ENCODE measurements at places on chromosomes 3 and 15.

GRCh38 chr3:174202561-174202960 is 656.6 kb upstream of the NAALADL2 start:
- no peak for DNase-seq

- no peak for DNase-seq
Measured at GRCh38 chr3:143525408-143525807, 322.9 kb downstream of the SLC9A9 start.

DNA sequence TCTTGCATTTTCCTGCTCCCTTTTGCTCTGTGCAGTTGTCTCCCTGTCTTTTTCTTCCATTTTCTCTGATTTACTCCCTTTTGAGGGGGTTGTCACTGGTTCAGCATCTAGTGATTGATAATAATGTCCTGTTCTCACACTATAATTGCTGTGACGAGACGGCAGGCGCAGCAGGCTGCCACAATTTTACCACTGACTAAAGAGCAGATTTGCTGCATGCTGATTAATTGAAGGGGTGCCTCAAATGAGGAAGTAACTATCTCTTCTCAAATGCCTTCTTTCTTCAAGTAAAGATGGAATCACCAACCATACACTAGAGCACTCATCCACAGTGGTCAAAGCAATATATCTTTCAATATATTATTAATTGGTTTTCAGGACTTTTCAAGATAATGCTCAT is 219.3 kb downstream of the CBLB start:
- no peak for DNase-seq

DNA sequence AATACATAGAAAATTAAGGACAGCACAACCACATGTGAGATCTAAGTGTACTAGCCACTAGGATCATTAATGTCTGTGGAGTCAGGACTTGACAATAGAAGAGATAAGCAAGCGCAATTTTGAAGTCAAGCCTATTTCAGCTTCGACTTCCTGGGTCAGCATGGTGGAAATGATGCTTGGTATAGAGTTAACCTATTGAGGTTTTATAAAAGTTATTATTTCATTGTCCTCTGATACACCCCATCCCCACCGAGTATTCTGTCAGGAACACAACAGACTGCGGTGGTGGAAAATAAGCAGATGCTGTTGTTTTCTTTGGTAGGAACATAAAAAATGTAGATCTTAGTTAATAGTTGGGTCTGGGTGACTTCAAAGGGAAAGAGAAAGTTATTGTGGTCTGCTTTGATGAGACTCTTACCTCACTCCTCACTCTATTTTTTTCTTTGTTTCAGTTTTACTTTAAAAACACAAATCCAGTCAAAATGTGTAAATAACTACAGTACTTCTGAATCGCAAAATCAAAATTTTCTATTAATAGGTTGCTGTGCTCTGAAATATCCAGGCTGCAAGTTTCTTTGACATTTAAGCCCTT is 82.1 kb downstream of the IL5RA start:
- DNase-seq, result no peak

- no peak for DNase-seq
Measured at GRCh38 chr3:184512621-184513020, 49.0 kb upstream of the EPHB3 start.

DNA sequence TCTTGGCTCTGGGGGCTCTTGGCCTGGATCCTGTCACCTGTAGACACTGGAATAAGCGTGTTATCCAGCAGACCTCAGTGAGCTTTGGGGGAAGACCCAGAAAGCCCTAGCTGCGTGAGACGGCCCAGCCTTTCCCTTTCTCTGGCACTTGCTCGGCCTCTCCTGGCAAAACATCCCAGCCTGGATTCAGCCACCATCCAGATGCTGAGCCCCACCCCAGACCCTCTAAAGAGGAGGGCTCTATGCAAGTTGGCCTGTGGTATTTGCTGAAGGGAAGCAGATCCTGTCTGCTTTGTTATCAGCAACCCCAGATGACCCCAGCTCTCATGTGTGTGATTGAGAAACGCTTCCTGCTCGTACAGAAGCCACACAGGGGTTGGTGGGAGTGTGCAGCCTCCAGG is 267.2 kb downstream of the FAM43A start:
- no peak for DNase-seq

GRCh38 chr3:70245746-70246525 is 66.5 kb downstream of the MDFIC2 start:
- DNase-seq, result no peak

GRCh38 chr3:86208772-86209171 is 782.2 kb downstream of the VGLL3 start:
- DNase-seq, result no peak

- no peak for DNase-seq
Measured at GRCh38 chr3:174413062-174413912, 445.8 kb upstream of the NAALADL2 start.

DNA sequence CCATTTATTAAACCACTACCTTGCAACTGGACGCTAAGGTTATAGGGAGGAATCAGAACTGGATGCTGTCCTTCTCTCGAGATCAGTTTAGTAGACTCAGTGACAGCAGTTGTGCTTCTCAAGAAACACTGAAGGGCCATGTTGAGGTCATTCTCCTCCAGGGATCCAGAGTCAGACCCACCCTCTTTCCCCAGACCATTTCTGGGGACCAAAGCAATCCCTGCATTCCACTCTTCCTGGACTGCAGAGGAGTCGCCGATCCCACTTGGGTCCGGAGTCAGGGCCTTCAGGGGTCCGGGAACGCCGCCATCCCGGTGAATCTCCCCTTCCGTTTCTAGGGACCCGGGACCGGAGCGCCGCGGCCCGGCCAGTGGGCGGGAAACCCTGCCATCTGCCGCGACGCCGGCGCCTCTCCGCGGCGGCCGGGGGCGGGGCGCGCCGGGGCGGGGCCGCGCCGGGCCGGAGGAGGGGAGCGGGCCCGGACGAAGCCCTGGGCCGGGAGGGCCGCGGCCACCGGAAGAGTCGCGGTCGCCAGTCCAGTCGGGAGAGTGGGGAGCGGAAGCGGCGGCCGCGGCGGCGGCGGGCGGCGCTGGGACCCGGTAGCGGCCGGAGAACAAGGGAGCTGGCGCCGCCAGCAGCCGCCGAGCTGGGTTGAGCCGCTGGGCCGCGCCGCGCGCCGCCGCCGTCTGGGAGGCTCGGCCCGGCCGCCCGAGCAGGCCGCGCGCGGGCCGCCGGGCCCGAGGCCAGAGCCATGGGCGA is at the start of gene DVL3:
Gene DVL3 (plus strand): TSS at position 493 of the 759 bp plus-strand sequence. CDS start 259 bp downstream, at position 752.
- DNase-seq, result peak; percentile 58

- no peak for DNase-seq
Measured at GRCh38 chr3:48023377-48023776, 7.2 kb upstream of the MAP4 start.

- no peak for DNase-seq
Measured at GRCh38 chr3:59879031-59879581, 829.3 kb upstream of the CFAP20DC start.

DNA sequence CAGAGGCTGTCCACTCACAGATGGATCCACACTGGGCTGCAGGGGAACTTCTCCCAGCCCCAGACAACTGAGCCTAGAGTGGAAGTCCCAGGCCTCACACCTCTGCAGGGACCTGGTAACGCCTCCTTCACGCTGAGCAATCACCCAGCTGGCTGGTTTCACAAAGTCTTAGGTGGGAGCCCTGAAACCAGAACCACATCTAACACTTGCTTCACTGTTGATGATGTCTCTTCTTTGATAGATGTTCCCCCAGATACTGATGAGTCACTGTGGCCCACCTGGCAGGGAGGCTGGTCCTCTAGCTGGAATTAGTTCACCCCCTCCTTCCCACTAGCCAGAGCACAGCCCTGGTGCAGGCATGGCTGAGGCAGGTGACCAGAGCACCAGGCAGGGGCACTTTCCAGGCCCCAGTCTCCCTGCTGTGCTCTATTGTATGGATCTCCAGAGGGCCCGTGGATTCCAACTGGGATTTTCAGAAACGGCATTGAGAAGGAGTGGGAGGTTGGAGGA is 33.5 kb downstream of the MYL3 start:
- no peak for DNase-seq

DNA sequence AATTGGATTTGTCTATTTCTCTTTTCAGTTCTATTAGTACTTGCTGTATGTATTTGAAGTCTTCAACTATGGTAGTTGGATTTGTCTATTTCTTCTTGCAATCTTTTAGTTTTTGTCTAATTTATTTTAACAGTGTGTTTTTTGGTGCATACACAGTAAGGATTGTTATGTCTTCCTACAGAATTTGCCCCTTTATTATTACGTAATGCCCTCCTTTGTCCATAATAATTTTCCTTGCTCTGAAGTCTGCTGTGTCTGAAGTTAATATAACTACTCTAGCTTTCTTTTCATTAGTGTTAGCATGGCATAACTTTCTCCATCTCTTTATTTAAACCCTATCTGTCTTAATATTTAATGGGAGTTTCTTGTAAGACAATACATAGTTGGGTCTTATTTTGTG is 105.1 kb upstream of the STT3B start:
- DNase-seq, result no peak

GRCh38 chr15:70269991-70270751 is 172.5 kb upstream of the TLE3 start:
- DNase-seq, result no peak

GRCh38 chr15:38611228-38611627 is 46.6 kb upstream of the RASGRP1 start:
- no peak for DNase-seq

- no peak for DNase-seq
Measured at GRCh38 chr3:155989536-155989935, 119.1 kb downstream of the GMPS start.

DNA sequence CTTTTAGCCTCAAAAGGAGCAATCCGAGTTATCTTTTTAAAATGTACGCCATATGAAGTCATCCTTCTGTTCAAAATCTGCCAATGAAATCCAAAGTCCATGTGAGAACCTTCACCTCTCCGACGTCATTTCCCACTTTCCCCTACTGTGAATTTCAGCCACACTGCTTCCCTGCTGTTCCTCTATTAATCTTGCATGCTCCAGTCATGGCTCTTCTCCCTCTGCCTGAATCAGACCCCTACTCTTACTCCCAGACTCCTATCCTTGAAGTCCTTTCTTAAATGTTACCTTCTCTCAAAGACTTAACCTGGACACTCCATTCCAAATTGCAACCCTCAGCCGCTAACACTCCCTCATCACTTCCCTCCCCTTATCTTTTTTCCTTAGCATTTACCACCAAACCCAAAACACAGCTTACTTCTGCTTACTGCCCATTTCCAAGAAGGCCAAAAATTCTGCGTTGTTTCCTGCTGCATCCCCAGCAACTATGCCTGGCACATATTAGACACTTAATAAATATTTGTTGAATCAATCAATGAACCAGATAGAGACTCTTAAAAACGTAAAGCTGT is 1.2 kb downstream of the NKIRAS1 start:
- no peak for DNase-seq

GRCh38 chr15:51163843-51164242 is 69.1 kb upstream of the TNFAIP8L3 start:
- DNase-seq, result no peak

GRCh38 chr3:168097381-168097780 is 1.7 kb upstream of the GOLIM4 start:
- DNase-seq, result no peak

DNA sequence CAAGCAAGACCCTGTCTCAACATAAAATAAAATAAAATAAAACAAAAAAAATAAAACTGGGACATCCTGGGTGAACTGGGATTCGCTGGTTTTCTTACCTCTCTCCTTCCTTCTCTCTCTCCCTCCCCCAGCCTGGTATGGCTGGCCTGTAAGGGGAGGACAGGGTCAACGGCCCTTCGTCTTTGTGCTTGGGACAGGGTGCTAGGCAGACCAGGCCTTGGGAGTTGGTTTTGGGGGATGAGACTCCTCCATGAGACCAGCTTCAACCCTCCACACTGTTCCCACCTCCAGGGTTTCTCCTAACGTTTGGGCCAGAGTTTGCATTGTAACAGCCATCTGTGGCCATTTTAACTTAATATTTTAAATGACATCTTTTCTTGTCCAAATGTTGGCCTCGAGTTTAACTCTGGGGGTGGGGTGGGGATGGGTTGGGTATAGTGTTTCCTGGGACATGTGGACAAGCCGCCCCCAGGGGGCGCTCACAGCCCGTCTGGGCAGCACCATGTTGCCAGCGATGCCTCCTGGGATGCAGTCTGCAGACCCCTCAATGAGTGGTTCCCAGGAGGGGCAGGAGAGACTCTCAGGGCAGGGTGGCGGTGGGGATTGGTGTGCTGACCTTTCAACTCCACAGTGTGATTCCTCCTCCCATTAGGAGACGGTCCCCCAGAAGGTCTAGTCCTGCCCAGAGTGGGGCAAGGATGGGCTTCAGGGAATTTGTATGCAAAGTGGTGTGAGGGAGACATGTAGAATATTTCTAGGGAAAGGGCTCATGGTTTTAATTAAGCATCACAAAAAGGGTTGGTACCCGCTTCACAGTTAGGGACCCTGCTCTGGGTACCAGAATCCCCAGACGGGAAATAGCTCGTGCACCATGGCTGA is 37.7 kb upstream of the LCTL start:
- DNase-seq, result peak; percentile 76

DNA sequence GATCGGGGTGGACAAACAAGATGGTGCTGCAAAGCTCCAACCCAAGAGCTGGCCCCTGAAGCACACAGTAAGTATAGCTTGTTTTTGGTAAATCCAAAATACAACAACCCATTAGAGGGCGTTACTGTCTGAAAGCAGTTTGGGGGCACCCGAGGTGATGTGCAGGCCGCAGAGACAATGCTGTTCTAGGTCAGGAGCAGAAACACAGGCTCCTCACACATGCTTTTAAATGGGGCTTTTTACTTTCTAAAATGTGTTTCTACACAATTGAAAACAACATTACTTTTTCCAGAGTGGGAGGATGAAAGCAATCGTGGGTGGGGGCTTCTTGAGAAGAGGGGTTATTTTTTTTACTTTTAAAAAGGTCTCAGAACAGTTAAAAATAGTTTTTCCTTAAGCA is 1029.3 kb upstream of the CFAP20DC start:
- no peak for DNase-seq

Measured in hematopoietic multipotent progenitor cell treated with erythropoietin and hydrocortisone succinate and interleukin-3 and kit ligand, for 15 days (in vitro differentiated cells).